ENCODE measurements at places on chromosomes 6 and 20. TPM values are rescaled to one million over a fixed set of nuclear protein-coding genes. Genes with fewer than 3 reads are reported as not detected.

MUC21 gene
- not detected for total RNA-seq

DNA sequence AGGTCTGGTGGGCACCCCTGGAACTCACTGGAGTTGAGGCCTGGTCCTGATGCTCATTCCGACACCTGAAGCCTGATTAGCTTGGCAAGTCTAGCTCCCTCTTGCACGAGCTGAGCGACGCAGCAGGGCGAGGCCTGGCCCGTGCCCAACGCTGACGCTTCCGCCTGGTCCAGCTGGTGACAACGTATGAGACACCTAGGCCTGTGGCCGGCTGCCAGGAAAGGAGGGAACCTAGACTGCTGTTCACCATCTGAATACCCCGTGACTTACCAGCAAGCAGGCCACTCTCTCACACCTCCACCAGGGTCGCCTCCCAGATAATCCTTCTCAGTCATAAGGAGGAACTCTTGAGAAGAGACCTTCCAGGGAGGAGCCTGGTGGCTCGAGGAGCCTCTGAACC, 24.5 kb downstream of the YTHDF1 start:
- no peak for DNase-seq

DNA sequence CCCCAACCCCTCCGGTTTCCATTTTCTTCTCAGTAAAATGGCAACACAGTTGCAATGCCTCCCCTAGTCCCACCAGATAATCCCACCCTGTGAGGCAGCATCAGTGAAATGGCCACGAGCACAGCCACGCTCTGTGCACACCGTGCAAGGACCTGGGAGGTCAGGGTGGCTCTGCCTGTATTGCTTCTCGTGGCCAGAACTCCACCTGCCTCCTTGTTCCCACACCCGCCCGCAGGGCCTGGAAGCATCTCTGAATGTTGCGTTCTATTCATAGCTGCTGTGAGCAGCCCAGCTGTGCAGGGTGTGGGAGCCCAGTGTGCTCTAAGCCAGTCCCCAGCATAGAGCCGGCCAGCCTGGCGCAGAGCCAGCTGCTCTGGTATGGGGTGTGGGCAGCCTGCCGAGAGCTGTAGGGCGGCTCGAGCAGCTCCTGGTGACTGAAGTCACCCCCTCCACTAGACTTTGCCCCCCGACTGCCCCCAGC, 161.1 kb downstream of the DLL1 start:
- DNase-seq, result no peak

DNA sequence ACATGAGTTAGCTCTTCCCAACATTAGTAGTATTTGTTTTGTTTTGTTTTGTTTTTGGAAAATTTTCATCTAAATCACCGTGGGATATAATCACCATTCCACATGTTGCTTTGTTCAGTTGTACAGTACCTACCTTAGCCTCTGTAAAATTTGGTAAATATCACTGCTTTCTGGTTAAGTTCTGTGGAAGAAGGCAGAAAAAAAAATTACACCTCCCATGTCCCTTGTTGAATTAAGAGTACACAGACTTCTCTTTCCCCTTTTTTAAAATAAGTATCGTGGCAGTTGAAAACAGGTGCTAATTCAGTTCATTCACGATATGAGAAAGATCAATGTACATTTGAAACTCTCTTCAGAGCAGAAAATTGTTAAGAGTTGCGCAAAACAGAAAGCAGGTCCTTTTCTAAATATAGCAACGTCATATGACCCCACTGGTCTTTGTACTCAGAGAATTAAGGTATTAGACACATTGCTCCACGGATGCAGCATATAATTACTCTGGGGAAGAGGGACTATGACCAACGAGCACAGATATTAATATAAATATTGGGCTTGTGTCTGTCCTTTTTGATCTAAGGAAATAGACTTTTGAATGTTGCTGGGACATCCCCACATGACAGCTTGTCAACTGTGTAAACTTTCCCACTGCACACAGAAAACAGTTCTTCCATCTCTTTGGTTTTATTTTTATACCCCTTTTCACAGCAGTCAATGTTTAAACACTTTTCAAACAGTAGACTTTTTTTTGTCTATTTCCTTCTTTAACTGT, 58.6 kb upstream of the ZNF217 start:
- DNase-seq, result no peak

DNA sequence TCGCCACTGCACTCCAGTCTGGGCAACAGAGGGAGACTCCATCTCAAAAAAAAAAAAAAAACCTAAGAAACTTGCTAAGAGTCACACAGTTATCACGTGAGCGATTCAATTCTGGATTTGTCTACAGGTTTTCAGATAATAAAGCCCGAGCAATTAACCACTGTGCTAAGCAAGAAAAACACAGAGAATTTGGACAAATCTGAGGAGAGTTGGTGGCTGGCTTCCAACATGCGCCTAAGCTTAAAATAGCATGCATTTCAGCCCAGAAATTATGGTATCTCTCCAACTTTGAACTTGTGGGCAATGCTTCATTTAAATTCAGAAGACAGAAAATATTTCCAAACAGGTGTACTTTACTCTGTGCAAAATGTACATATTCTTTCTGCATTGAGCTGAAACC, 232.9 kb downstream of the TSHZ2 start:
- no peak for DNase-seq

DNA sequence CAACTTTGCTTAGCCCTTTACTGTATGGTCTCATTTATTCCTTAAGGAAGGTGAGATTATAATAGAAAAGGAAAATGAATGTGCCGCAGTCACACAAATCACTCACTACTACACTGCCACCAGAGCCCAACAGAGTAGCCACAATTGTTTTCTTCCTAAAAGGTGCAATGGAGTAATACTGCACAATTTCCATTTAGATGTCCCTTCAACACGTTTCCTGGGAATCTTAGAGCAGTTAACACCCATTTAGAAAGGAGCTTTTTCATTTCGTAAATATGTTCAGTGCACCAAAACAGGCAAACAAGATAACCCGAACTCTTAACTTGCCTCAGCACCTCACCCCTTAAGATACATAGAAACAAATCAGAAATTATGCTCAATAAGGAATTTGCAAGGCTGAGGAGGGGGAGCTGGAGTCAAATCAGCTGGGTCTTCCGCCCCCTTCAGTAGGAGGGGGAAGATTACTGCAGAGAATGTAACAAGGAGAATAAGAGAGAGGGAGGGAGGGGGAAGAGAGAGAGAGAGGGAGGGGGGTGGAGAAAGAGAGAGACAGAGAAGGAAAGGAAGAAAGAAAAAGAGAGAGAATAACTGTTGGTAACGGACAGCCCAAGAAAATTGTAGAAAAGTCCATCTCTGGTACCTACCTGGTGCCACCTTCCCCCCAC, 155.5 kb downstream of the BCAS1 start:
- no peak for DNase-seq

SLC22A7 gene
- not detected for total RNA-seq

GMPR gene
- total RNA-seq, result not detected

DNA sequence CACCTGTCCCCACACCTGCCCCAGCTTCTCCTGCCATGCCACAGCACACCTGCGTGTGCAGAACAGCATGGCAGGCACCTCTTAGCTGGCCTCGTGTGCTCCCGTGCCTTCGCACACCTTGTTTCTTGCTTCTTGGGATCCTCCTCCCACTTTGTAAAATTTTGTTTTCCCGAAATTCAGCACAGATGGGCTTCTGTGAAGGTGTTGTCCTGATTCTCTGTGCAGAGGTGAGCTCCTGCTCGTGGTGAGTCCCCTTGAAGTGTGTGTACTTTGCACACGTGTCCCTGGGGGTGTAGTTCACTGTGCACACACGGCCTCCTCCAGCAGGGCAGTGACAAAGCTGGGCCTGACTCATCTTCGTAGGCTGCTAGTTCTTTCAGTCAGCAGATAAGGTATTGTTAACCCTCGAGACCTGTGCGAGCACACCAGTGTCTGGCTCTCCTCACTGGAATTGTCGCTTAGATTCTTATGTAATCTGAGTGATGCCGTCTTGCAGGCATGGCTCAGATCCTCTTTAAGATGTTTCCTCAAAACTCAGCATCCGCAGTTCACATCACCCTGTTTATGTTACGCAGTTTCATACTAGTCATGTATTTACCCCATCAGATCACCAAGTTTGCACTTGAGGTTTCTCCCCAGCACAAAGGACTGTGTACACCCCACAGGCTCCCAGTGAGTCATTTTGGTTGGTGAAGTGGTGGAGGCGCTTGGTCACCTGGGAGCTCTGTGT, 77.7 kb downstream of the CDYL start:
- DNase-seq, result peak; percentile 59

- DNase-seq, result no peak
Measured at GRCh38 chr6:152164957-152165356, 357.5 kb downstream of the ESR1 start.

- no peak for DNase-seq
Measured at GRCh38 chr6:118659513-118660217, 8.3 kb upstream of the CEP85L start.

NEURL2 gene
- 2.1 TPM for total RNA-seq

- DNase-seq, result no peak
Measured at GRCh38 chr20:62430866-62431447, 3.6 kb upstream of the RBBP8NL start.

RSPH9 gene
- total RNA-seq, result not detected

DNA sequence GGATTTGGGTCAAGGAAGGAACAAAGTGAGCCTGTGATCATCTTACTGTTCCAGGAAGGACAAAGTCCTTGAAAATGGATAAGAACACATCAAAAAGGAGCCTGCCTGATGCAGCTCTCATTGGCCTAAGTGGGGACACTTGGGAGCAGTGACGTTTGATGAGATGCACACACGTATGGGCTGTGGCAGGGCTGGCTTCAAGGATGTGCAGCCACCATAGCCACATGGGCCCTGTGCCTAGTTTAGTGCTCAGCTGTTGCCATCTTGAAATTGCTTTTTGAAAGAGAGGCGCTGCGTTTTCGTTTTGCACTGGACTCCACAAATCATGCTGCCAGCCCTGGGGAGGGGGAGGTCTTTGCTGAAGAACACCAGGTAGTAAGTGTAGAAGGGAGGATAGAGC, 6.6 kb upstream of the NPEPL1 start:
- no peak for DNase-seq

GRCh38 chr6:87183687-87184086, 28.3 kb downstream of the ZNF292 start:
- no peak for DNase-seq

DNA sequence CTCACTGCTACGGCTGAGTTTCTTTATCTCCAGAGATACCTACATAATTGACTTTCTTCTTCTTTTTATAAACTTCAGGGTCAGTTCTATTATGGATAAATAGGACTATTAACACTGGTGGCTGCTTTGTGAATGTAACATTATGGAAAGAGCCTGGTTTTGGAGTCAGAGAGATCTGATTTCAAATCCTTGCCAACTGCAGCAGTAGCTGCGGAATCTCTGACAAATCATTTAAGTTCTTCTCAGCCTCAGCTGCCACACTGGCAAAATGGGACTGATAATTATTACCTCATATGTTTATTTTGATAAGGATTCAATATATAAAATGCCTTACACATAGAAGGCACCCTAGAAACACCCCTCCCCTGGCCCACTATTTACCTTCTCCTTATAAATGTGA, 160.5 kb downstream of the BACH2 start:
- DNase-seq, result no peak

- DNase-seq, result no peak
Measured at GRCh38 chr20:33249456-33249855, 13.7 kb downstream of the BPIFA1 start.

COL21A1 gene
- total RNA-seq, result not detected

- DNase-seq, result no peak
Measured at GRCh38 chr20:7843613-7844012, 96.6 kb downstream of the HAO1 start.

VEGFA gene
- total RNA-seq, result 65.2 TPM

GGT7 gene
- 20.8 TPM for total RNA-seq

DNA sequence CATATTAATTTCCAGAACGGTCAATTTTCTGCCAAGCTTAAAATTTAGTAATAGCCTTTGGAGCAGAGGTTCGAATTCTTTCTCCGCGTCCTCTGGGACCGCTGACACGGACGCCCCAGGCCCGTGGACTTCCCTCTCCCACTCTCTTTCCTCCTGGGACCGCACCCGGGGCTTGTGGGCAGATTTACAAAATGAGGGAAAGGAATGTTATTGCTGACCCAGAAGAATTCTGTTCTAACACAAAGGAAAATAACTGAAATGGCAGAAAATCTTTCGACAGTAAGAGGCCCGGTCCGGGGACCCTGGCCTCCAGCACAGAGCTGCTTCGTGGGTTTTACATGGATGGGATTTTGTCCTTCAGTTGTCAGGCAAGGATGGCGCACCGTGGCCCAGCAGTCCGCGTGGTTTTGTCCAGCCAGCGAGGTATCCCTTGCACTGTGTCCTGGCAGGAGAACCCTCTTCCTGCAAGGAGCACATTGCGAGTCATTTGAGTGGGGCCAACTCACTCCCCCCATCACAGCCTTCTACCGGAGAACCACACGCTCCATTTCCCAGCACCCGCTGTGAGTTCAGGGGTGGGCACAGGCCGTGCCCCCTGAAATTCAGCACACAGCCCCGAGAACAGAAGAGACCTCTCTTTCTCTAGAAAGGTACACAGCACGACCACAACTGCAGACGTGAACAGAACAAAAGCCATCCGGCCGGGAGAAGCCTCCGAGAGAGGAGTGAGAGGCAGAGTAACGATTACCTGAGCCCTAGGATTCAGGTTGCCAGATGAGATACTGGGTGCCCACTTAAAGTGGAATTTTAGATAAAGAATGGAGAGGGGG, 106.0 kb upstream of the AFDN start:
- DNase-seq, result no peak

- DNase-seq, result no peak
Measured at GRCh38 chr6:43974643-43975230, 152.5 kb downstream of the MRPL14 start.

TDRD6 gene
- not detected for total RNA-seq

DNA sequence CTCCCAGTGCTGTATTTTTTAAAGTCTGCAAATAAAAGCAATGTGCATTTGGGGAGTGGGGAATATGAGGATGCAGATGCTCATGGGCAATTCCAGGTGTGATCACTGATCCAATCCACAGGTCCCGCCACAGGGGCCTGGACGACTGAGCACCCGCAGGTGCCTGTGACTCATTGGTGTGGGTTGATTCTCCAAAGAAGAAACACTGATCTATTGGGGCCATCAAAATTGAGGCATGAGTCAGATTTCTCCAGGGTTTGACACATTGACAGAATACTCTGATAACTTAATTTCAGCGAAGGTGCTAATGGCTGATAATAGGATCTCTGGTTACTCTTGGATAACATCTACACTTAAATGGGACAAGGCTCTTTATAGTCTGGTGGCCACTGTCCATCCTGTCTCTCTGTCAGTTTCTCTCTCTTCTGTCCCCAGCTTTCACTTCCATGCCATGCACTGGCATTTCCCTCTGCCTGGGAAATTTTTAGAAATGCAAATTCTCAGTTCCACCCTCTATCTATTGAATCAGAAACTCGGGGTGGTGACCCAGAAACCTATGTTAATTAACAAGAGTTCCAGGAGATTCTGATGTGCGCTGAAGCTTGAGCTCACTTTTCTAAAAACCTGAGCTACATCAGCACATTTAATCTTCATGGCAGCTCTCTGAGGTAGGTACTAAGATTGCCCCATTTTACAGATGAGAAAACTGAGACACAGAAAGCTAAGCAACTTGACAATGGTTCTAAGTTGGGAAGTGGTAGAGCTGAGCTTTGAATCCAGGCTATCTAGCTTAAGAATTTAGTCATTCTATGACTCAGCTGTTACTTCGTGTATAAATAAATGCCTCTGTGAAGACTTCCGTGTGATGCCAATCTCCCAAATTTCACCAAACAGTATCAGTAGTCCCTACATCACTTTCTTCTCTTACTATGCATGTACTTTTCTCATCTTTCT, 10.2 kb upstream of the RCAN2 start:
- DNase-seq, result no peak

Data from activated T-cell treated with anti-CD3 and anti-CD28 coated beads, Interleukin-2, amount 50 U/mL, for 72 hours (primary cell).